ENCODE measurements at places on chromosomes 7 and 10. TPM values are rescaled to one million over a fixed set of nuclear protein-coding genes. Genes with fewer than 3 reads are reported as not detected.

CDK5 gene
- total RNA-seq, result 7.3 TPM

BTBD16 gene
- not detected for total RNA-seq

GNGT1 gene
- not detected for total RNA-seq

NEURL1 gene
- total RNA-seq, result 0.37 TPM

AKR1E2 gene
- 11.4 TPM for total RNA-seq

C10orf105 gene
- total RNA-seq, result 0.24 TPM

CALHM3 gene
- not detected for total RNA-seq

SEMA3D gene
- total RNA-seq, result 19.8 TPM

PTPRZ1 gene
- 2.0 TPM for total RNA-seq

GPR22 gene
- not detected for total RNA-seq

SYT15 gene
- 6.8 TPM for total RNA-seq

SNCG gene
- total RNA-seq, result 61.1 TPM

GNAT3 gene
- total RNA-seq, result not detected

GPR85 gene
- total RNA-seq, result 0.24 TPM

CALY gene
- not detected for total RNA-seq

FGF8 gene
- total RNA-seq, result not detected

ASB15 gene
- not detected for total RNA-seq

HOXA9 gene
- total RNA-seq, result 7.4 TPM

CCDC172 gene
- not detected for total RNA-seq

DRGX gene
- not detected for total RNA-seq

CALN1 gene
- not detected for total RNA-seq

HABP2 gene
- total RNA-seq, result not detected

TDRD1 gene
- total RNA-seq, result 0.69 TPM

ANKRD61 gene
- total RNA-seq, result not detected

All from posterior vena cava (tissue), 2 donors.